Cortex of kidney (tissue), 1 donor: ENCODE measurements at places on chromosomes 2 and 18.

- DNase-seq = no peak
These were observed 602.9 kb downstream of the NYAP2 start for GRCh38 chr2:226002438-226002837.

DNA sequence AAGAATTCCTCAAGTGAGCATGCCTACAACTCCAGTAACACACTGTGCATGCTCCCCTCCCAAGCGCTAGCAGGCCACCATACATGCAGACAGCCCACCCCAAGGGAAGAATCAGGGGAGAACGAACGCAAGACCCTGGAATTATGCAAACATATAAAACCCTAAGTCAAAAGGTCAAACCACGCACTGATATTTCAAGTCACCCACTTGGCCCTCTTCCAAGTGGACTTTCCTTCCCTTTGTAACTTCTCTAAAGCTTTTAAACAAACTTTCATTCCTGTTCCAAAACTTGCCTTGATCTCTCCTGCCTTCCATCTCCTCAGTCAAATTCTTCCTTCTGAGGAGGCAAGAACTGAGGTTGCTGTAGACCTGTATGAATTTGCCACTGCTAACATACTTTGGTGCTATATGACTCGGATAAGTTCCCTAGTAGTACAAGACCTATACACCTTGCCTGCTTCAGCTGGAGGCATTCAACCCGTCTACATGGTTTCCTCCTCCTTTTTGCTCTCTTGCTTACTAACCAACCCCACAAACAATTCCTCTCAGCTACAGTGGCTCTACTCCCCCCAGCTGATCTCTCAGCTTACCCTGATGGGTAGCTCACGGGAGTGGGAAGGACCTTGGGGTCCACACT, 11.1 kb upstream of the RPIA start:
- DNase-seq = no peak

- no peak for DNase-seq
These were observed 10.6 kb upstream of the WIPF1 start for GRCh38 chr2:174607989-174608865.

DNA sequence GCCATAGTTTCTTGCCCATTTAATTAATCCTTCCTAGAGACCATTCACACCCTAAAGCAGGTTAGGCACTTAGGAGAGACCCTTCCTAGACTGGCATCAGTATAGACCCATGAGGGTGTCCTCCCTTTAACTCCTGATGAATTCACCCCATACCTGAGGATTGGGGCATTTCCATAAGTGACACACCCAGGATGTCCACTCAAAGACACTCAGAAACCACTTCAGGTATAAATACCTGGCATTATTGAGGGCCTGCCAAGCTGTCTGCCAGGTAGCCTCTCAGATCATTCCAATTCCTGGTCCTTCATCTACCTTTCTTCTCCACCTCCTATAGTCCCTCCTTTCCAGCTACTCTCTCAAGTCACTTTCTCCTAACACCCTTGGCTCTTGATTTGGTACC, 57.5 kb upstream of the SLC14A2 start:
- DNase-seq = no peak

GRCh38 chr2:171592036-171592555, 69.8 kb downstream of the CYBRD1 start:
- no peak for DNase-seq

DNA sequence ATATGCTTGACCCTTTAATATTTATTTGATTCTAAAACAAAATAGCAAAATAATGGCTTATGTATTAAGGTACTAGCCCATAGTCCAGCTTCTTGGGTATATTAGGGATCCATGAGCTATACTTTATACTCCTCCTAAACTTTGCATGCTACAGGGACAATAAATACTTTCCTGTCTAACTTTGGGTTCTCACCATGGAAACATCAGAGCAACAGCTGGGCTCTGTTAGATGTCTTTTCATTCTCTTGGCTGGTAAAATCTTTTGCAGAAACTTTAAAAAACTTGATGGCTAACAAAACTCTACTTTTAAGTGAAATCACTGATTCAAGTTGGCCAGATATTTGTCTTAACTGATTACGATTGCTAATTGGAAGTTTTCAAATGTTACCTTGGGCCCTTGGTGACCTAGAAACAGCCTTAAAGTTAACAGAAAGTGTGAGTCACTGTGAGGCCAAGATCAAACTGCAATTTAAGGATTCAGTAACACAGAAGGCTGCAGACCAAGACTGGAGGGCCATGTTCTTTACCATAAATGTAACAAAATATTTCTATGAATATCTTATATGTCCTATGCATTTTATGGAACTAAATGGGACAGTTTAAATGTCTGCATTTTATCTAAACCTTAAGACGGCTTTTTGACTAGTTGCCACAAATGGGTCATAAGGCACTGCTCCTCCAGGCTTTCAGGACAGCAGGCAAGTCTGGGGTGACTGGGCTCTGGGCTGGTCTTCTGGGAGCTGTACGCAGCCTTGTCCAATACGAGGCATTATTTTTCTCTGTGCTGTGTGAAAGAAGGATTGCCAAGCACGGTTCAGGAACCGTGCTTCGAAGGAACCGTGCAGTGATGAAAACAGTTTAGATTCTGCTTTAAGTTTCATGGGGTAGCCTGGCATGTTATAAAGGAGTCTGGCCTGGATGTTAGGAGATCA, 188.5 kb downstream of the TPGS2 start:
- DNase-seq = no peak

DNA sequence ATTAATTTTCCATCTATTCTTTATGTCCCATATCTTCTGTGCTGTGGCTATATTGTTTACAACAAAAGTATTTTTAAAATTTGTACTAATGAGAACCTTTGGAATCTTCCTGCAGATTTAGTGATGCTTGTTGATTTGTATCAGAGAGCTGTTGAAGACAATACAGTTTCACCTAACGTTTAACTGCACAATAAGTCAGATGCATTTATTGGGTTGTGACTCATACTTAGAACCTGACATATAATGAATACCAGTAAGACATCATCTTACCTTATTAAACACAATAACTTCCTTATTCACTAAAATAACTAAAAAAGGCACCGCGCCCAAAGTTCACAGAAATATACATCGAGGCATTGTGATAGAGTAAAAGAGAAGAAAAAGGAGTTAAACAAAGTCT, 43.8 kb upstream of the IL1R1 start:
- DNase-seq = no peak

- DNase-seq = no peak
These were observed 30.5 kb upstream of the SNORC start for GRCh38 chr2:232839411-232840079.

- no peak for DNase-seq
These were observed 130.7 kb upstream of the FSIP2 start for GRCh38 chr2:185607945-185608344.

- DNase-seq = no peak
These were observed 265.5 kb upstream of the KCNJ3 start for GRCh38 chr2:154433010-154433409.

DNA sequence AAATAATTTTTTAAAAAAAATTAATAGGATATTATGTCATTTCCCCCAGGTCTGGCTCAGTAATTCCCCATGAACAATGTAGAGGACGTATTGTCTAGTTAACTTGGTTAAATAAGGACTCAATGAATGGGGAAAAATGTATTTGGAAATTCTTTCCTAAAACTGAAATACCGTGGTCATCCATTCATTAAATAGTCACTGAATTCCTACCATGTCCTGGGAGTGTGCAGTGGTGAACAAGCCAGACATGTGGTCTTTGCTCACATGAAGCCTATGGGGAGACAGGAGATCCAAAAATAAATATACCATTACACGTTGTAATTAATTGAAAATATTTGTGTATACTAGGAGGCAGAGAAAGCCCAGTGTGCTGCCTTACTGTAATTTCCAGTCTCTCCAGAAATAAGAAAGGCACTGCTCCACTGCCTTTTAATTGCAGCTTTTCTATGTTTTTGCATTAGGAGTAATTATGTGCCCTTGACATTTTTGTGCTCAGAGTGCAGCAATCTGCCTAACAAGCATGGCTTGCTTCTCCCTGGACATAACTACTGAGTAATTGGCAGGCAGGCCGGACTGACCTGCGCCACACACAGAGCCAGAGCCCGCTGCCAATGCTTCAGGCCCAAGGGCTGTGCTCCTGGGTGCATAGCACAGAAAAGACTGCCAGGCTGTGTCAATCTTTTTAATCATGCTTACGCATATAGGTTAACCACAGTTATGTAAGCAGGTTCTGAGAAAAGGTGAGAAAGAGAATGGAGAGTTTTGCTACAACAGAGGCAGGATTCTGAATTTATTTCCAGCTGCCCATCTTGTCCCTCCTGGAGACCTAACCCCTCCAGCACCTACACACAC, 22.2 kb upstream of the TTC39C start:
- no peak for DNase-seq

- DNase-seq = no peak
These were observed 16.6 kb downstream of the NIF3L1 start for GRCh38 chr2:200905618-200906296.

- DNase-seq = no peak
These were observed 8.8 kb downstream of the GKN2 start for GRCh38 chr2:68943581-68944568.

DNA sequence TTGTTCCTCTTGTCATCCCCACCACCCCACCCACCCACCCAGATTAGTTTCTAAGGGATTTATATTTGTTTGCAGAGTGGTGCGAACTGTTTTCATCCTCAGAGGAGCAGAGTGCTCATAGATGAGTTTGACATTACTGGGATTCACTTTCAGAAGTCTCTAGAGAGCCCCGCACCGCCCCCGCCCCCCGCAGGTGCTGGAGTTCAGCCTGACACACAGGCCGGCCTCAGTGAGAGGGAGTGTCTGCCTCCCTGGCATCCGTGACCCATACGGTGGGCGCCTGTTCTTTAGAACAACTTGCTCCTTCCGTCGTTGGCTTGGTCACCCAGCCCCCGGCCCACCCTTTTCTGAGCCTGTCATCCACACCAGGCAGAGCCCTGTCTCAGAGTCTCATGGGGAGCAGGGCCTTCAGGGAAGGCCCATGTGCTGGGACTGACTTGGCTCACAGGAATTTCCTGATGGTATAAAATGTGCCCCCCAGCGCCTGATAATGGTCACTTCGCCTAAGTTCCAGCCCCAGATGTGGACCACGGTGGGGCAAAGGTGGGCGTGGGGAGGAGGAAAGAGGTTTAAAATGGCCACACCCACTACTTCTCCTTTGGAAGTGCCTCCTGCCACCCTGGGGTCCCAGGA, 44.3 kb downstream of the HPCAL1 start:
- no peak for DNase-seq

- no peak for DNase-seq
These were observed 848 bp downstream of the FAM124B start for GRCh38 chr2:224400886-224401632.

DNA sequence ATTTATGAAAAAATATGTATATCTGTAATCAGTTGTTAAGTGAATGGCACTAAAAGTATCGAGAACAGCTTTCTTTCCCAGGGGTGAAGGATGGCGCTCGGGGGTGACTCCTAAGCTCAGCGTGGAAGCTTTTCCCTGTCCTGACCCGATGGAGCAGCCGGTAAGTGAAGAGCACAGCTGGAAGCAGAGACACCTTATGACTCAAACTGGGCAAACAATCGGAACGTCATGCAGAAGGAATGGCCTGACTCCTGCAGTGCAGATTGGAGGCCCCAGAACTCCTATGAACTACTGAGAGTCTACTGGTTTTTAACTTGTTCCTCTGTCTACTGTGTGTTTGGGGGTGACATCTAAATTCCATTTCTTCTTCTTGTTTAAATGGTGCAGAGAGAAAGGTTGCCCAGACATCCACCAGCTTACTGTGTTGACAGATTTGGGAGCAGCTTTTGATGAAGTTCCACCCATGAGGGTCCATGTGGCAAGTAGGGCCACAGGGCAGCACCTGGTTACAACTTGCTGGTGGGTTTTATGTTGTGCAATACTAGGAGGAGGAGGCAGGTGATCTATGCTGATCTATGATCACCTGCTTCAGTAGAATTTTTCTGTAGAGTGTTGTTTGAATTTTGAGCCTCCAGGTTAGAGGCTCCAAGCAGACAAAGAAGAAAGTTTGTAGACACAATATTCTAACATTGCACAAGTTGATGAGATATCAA, 52.8 kb upstream of the TMEM182 start:
- DNase-seq = no peak
